ENCODE measurements at places on chromosomes 16 and 17.

DNA sequence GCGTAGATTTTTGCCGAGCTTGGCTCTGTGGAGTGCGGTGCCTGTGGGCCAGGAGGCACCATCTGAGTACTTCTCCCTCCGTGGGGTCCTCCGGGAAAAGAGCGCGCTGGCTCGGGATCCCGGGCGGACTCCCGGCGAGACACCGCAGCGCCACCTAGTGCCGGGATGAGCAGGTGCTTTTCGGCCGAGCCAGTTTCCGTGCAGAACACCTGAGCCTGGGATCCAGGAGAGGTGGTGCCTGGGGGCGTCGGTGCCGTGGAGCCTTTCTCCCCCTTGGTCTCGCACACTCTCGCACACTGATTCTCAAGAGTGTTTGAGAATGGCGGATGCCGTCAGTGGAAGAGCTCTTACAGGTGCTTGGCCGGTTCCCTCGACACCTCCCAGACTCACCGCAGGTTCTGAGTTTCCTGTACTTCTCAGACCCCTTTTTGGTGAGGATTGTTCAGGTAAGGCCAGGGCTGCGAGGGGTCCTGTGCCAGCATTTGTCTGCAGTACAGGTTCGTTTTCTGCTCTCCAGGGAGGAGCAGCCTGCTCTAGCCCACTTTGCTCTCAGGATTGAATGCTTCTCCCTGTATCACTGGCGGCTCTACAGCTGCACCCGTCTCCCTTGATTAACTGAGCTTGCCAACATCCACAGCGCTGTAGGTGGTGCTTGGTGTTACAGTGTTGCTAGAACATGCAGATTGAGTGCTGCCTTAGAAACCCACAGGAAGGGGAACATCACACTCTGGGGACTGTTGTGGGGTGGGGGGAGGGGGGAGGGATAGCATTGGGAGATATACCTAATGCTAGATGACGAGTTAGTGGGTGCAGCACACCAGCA is 23.3 kb downstream of the TBCD start:
- peak; percentile 40 for DNase-seq

DNA sequence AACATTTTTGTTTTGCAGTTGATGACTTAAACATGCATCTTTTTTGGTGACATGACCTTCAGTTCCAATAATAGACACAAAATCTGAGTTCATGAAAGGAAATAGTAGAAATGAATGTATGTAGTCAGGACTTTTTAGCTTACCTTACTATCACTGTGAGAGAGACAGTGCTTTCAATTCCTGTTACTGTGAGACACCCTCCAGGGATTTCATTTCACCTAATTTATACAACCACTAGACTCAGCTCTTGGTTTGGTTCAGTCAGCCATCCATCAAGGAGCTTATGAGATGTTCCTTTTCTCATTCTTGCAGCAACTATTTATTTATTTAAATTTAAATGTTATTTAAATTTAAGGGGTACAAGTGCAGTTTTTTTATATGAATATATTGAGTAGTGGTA is 77.9 kb downstream of the MAP2K4 start:
- DNase-seq: no peak

- no peak for DNase-seq
These were observed 251.2 kb downstream of the ENGASE start for GRCh38 chr17:79325709-79326430.

- no peak for DNase-seq
These were observed 628 bp upstream of the BLMH start for GRCh38 chr17:30292286-30292858.

- no peak for DNase-seq
These were observed 12.0 kb upstream of the CFDP1 start for GRCh38 chr16:75445298-75445697.

DNA sequence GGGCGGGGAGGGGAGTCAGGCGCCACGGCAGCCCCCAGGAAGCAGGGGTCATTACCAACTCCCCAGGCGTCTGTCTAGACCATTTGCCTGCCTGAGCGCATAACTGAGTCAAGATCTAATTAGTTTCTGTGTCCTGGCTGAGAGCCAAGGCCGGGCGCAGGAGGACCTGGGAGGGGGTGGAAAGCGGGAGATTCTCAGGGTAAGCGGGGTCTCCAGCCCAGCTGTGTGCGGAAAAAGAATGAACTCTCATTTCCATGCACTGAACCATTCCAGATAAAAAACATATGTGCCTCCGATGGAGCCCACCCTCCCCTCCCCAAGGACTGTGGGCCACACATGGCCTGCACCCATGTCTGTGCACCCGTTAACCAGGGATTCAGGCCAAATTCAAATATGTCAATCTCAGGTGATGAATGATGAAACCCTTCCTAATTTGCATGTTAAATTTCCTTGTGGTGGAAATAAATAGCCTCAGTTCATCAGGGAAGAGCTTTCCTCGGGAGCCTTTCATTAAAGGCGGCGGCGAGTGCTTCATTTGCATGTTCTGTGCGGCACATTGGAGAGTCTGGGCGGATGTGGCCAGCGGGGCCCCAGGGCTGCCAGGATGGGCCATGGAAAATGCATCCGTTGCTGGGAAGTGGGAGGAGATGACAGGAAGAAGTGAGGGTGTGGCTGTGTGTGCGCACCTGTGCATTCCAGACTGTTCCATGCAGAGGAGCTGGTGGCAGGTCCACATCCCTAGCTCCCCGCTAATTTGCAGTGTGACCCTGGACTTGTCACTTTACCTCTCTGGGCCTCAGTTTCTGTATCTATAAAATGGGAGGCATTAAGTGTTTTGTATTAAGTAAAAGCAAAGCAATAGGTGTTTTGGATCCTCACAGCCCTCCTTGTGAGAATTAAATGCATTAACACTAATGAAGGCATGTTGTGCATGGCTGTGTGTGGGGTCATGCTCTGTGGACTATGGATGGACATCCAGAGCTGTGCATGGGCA is 151.1 kb downstream of the SDK2 start:
- no peak for DNase-seq
